ENCODE measurements at places on chromosomes 2 and 18.

- no peak for DNase-seq
Observed at GRCh38 chr2:133221398-133221797, 346.9 kb downstream of the NCKAP5 start.

- no peak for DNase-seq
Observed at GRCh38 chr2:20052229-20052851, 912 bp upstream of the LAPTM4A start.

GRCh38 chr2:159716857-159717256, 4.6 kb downstream of the MARCHF7 start:
- no peak for DNase-seq

DNA sequence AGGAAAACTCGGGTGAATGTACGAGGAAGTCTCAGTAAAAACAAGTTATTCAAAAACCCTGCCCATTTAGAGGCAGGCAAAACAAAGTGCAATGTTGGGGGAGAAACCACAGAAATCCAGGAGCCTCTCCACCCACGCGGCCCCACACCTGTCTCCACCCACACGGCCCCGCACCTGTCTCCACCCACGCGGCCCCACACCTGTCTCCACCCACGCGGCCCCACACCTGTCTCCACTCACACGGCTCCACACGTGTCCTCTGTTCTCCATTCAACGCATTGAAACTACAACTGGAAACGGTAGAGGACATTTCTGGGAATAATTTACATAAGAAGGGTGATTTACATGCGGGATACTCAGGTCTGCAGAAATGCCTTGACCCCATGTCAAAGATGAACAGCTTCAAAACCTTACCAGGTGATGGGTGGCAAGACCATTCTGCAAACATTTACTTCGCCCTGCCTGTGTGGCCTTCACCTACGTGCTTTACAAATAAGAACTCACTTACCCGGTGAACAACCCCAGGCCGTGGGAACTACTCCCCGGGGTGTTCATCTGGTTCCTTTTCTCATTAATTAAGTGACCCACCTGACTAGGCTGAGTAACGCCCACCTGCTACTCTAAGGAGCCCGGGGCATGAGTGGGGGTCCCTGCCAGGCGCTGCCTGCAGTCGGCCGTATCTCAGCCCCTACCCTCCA, 100.4 kb downstream of the EIPR1 start:
- no peak for DNase-seq

DNA sequence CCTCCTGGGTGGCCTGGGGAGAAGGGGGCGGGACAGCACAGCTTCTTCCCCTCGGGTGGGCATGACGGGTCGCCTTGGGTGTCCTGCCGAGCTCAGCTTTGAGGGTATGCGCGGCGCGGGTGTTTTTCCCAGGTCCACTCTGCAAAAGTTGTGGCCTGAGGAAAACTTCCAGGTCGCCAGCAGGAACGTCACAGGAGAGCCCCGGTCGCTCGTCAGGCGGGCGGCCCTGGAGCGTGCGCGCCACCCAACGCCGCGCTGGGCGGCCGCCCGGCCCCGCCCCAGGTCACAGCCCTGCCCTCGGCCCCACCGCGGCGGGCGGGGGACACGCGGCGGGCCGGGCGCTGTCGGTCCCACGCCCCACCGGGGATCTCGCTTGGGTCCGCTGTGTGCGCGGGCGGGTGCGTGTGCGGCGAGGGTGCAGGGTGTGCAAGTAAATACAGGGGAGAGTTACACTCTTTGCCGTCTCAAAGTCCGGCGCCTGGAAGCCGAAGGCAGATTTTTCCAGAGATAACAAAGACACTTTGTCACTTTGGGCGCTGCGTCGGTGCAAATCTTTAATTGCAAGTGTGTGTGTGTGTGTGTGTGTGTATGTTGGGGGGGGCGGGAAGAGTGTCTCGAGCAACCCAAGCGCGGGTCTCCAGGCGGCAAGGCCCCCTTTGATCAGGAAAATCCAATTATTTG, 616 bp upstream of the SP5 start:
- DNase-seq, result no peak

GRCh38 chr2:218984239-218985020, 554 bp downstream of the FEV start:
- DNase-seq, result no peak

DNA sequence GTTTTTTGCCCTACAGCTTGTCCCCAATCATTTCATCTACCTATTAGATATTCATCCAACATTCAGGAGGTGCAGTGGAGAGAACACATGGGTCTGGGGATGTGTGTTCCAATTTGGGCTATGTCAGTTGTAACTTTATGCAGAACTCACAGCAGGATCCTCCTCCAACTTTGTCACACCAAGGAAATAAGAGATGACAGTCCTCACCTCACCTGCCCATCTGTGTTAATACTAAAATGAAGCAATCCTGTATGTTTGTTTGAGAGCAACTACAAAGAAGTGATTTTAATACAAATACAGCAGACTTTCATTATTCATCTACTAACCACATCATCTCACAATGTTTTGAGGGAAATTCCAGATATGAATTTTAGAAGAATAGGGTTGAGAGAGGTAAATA, 126.7 kb downstream of the ARHGAP15 start:
- DNase-seq, result no peak

DNA sequence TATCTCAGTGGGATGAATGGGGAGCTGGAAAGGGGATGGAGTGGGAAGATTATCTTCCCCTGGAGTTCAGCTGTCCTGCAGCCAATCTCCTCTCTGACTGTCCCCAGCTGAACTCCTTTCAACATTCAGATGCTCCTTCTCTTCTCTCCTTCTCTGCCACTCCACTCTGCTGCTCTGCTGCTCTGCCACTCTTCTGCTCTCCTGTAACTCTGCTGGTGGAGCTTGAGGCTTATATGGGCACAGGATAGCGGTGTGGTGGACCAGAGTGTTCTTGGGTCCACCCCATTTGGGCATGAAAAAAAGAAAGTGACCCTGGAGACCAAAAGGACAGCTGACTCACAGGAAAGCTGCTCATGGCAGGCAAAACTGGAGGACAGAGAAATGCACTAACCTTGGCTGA, 26.6 kb downstream of the FAHD2B start:
- DNase-seq, result no peak

DNA sequence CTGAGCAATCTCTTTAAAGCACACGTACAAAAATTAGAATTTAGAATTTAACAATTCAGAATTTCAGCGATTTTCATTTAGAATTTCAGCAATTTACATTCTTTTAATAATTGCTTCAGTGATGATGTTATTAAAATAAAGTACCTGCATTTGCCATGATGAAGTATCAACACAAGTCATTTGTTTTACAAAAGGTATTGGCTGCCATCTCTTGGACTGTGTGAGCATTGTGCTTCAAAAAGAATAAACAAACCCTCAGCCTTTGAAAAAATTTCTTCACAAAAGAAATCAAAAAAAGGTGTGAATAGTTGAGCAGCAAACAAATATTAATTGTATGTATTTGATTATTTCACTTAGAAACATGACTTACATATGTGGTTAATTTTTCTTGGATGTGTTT, 27.1 kb upstream of the ZC3H15 start:
- DNase-seq, result no peak

DNA sequence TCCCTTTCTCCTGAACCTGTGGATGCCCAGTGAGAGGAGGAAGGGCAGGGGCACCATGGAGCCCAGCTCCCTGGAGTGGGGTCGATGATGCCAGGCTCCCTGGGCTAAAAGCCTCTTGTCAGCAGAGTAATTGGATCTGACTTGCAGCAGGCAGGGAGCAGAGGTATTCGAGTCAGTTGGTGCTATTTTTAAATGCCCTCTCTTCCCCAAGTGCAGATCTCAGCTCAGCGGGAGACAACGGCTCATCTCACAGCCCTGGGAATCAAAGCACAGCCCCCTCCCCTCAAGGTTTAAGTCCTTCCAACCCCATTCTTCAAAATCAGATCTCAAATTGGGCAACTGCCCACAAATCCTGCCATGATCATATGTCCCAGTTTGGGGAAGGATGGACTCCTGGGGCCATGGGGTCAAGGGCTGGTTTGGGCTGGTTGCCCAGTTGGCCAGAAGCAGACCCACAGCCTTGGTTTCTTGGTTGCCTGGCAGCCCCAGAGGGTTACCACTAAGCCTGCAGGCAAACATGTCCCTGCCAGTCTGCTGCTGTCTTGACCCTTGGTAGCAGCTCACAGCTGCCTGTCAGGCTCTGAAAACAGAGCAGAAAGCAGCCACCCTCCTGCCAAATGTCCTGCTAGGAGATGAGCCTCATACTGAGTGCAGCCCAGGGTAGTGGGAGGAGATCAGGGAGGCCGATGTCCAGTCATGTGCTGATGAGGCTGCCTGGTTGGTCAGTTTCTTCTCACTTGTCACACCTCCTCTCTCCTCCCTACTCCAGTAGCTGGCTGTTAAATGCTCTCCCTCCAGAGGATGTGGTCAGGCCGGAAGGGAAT, 244.9 kb downstream of the LOXHD1 start:
- no peak for DNase-seq

- DNase-seq, result no peak
Observed at GRCh38 chr2:25246558-25247290, 78.3 kb upstream of the POMC start.

GRCh38 chr2:29105375-29105774, 9.8 kb upstream of the CLIP4 start:
- no peak for DNase-seq

GRCh38 chr2:120522151-120522751, 176.3 kb downstream of the INHBB start:
- DNase-seq, result no peak

DNA sequence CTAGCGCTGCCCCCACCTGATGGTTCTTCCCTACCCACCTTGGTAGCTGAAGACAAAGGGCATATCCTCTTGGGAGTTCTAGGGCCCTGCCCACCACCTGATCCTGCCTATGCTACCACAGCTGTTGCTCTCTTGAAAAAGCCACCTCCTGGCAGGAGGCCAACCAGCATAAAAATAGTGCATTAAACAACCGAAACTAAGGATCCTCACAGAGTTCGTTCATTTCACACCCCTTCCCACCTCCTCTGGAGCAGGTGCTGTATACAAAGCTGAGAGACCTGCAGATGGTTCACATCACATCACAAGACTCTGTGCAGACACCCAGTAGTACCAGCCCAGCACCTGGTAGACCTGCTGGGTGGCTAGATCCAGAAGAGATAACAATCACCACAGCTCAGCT, 1348.0 kb upstream of the TMEFF2 start:
- no peak for DNase-seq

GRCh38 chr2:235511187-235511661, 17.4 kb downstream of the AGAP1 start:
- DNase-seq, result no peak

DNA sequence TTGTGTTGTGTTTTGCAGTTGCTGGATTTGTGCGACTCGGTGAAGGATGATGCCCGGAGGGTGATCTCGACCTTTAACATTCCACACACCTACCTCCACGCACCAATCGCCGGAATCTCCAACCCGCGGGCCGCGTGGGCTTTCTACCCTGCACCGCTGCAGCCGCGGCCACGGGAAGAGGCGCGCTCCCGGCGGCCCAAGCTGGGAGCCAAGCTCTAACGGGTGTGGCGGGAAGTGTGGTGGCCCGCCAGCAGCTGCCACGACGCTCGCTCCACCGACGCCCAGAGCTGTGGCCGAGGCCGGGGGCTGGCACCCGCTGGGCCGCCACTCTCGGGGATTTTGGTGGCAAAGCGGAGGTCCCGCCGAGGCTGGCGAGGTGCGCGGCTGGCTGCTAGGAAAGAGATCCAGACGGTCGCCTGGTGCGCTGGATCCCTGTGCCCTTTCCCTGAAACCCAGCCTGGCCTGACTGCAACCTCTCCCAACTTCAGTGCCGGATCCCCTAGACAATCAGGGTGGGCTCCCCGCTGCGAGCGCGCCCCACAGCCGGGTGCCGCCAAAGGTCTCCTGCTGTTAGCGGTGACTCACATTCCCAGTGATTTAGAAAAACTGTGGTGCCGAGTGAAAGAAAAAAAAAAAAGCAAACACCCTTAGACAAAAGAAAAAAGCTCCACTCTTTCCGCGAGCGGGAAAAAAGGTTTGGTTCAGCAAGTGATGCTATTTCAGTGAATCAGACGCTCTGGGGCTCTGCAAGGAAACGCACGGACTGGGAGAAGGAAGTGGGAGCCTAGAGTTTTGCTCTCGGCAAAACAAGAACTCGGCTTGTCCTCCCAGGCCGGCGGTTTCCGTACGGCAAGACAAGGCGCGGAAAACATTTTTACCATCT, 2.9 kb upstream of the BCL2L11 start:
- DNase-seq, result no peak

DNA sequence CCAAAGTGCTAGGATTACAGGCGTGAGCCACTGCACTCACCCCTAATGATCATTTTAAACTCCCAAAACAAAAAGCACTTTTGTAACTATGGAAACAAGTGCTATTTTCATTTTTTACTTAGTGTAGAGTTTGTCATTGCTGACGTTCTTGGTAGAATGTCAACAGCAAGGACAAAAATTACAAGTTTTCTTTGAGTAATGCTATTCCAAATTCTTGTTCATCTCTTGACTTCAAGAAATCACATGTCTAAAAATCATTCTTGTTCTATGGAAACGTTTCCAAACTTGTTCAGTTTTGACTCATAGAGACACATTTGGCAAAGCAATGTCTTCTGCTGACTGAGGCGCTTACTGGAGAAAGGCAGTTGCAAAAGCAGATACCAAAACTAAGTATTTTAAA, 82.6 kb downstream of the MBP start:
- DNase-seq, result no peak

GRCh38 chr2:98458667-98459380, 14.2 kb downstream of the INPP4A start:
- no peak for DNase-seq

DNA sequence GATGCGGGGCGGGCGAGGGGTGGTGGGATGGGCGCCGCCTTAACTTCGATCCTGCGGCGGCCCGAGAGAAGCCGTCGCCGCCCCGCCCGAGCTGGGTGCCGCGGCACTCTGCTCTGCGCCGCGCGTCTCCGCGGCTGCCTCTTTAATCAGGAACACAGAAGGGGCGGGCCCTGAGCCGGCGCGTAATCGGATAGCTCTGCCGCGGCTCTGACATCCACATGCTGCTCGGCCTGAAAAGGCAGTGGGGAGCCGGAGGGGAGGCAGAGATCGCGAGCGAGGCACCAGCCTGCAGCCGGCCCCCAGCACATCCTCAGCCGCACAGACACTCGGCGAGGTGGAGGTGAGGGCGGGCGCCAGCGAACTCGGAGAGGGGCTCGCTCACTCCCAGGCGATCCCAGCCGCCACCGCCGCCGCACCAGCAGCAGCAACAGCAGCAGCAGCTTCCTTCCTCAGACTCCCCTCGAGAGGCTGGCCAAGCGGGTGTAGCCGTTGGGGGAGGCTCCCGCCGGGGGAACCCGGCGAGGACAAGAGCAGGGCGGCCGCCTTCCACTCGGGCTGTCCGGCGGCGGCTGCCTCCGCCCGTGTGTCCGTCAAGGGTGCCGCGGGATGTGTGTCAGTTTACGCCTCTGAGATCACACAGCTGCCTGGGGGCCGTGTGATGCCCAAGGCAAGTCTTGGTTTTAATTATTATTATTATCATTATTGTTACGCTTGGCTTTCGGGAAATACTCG, at the start of gene NRP2:
NRP2 (plus strand) TSS at position 263 of the 732 bp plus-strand sequence. CDS start 790 bp downstream, outside the sequence.
- DNase-seq, result no peak

GRCh38 chr2:178229927-178230326, 35.6 kb downstream of the OSBPL6 start:
- no peak for DNase-seq

GRCh38 chr2:946073-946948, 4.3 kb upstream of the SNTG2 start:
- DNase-seq, result no peak

All from iPS DF 6.9 (cell line).